ENCODE measurements at places on chromosomes 7 and 10.

GRCh38 chr7:155337946-155338631 is 40.4 kb downstream of the INSIG1 start:
- no peak for DNase-seq

DNA sequence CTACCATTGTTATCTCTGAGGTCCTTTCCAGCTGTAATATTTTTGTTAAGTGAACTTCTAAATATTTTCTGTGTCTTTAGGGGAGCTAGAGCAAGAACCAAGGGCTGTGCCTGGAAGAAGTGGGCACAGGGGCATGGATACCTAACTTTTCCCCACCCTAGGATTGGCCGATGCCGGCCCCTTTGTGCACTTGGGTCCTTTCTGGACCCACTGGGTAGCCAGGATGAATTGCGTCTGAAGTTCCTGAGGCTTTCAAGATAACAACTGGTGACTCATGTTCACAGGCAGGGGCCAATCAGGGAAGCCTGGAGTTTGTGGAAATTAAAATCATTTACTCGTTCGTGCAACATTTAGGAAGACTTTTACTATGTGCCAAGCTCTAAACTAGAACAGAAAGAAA is 758 bp downstream of the DPCD start:
- DNase-seq, result no peak

GRCh38 chr10:97778452-97779302 is 6.9 kb upstream of the SFRP5 start:
- DNase-seq, result no peak

GRCh38 chr7:68438016-68438415 is 1160.3 kb upstream of the AUTS2 start:
- DNase-seq, result no peak

GRCh38 chr7:2773608-2774007 is 70.5 kb downstream of the GNA12 start:
- DNase-seq, result no peak

DNA sequence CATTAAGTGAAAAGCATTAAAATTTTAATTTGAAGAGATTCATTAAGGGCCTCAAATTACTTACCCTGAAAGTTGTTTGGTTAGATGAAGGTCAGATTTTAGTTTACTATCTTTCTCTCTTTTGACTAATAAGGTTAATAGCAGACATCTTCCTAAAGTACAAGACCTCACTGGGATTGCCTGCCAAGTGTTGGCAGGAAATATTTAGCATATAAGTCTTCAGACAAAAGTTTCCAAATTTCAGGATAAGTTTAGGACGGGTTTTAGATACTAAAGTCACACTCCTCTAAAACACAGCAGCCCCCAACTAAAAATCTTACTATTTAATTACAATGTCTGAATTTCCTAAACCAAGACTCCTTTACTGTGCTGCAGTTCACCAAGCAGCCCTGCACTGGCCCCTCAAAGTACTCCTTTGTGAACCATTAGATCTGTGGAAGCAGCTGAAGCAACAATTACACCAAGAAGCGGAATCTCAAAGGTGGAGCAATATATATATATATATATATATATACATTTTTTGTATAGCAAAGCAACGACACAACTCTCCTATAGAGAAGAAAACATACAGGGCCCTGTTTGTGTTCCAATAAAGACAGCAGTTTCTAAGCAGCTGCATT is 91.2 kb upstream of the KCNIP2 start:
- DNase-seq, result no peak
